ENCODE measurements at places on chromosomes 3 and 15. TPM values are rescaled to one million over a fixed set of nuclear protein-coding genes. Genes with fewer than 3 reads are reported as not detected.

Gene MIX23
- polyA plus RNA-seq = 162 TPM

Gene ITIH4
- polyA plus RNA-seq = 0.89 TPM

Gene NOX5
- polyA plus RNA-seq = not detected

Gene DNAJC17
- polyA plus RNA-seq = 77.6 TPM

Gene NLGN1
- polyA plus RNA-seq = 4.4 TPM

Gene LSMEM2
- polyA plus RNA-seq = 1.5 TPM

Gene FAM3D
- not detected for polyA plus RNA-seq

Gene GOLGA6B
- polyA plus RNA-seq = not detected

Gene LCTL
- 3.2 TPM for polyA plus RNA-seq

Gene GOLGA8Q
- polyA plus RNA-seq = not detected
